DND-41 (cell line): ENCODE measurements at places on chromosomes 1 and 21.

GRCh38 chr1:201169971-201170532 lies 15.8 kb upstream of the TMEM9 start:
- DNase-seq: no peak

- DNase-seq: peak; percentile 80
These were observed 84.4 kb downstream of the NKAIN1 start for GRCh38 chr1:31155216-31155806.

- DNase-seq: no peak
These were observed 94.2 kb downstream of the KCNK1 start for GRCh38 chr1:233707880-233708815.

GRCh38 chr1:203475012-203475981 lies at the start of gene PRELP:
Gene PRELP, plus strand, starts transcription at chr1:203475806. Its CDS starts 7,379 bp downstream, at chr1:203483185.
- no peak for DNase-seq

DNA sequence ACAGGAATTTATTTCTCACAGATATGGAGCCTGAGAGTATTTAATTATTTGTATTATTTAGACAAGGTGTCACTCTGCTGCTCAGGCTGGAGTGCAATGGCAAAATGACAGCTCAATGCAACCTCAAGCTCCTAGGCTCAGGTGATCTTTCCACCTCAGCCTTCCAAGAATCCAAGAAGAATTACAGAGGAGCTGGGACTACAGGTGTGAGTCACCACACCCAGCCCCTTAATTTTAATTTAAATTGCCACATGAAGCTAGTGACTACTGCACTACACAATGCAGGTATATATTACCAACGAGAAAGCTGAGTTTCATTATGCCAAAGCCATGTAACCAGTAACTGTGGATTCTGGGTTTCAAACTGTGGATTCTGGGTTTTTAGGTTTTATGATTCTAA lies 2.1 kb downstream of the KHDC4 start:
- DNase-seq: no peak

DNA sequence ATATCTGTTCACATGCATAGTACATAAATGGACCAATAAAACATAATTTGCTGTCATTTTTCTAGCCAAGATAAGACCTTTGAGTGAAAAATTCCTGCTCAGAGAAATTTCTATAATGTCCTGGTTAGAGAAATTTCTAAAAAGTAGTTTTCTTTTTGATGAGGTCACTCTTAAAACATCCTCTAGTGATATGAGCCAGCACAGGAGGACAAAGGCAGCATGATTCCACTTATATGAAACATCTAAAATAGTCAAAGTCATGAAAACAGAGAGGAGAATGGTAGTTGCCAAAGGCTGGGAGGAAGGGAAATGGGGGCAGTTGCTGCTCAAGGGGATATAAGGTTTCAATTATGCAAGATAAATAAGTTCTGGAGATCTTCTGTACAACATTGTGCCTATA lies 239.4 kb downstream of the BACH1 start:
- DNase-seq: no peak

DNA sequence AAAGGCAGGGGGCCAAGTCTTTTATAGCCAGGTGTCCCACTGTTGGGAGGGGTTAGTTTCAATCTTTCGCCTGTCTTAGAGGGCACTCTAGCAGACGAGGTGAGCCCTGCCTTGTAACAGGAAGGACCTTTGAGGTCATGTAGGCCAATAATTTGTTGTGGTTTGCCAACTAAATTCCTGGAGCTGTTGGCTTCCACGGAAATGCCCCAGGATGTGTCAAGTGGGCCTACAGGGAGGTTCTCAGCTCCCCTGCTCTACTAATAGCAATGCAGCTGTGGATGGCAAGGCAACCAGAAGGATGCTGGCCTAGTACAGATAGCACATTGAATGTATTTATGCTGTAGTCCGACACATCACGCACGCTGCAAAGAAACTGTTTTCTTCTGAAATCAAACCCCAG lies 22.3 kb upstream of the CASQ2 start:
- no peak for DNase-seq

DNA sequence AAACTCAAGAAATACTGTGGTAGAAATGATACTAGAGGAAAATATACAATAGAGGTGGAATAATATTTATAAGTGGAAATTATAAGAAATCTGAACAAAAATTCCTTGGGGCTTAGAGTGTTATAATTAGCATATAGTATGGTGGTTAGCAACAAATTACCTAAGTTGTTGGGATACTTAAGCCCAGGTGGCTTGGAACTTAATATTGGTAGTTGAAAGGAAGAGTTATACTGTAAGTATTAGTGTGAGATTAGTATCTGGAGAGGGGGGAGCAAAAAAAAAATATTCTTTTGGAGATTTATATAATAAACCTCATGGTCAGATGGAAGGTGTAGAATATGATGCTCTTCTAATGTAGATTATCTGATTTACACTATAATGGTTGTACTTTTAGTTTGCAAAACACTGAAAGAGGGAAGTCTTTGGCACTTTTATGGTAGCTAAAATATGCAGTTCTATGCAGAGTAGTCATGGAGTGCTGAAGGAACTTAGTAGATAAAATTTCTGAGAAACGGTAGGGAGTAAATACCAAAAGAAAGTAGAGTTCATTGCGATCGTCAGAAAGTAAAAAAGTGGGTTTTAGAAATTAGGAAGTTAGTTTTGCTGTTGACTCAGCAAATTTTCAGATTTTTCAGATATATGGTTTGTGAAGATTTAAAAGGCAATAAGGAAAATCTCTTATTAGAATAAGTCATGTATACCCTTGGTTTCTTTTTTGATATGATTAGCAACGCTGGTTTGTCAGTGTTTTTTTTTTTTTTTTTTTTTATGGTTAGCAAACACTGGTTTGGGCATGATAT lies 45.7 kb downstream of the MTF2 start:
- no peak for DNase-seq

GRCh38 chr21:14488672-14489204 lies 57.4 kb downstream of the SAMSN1 start:
- DNase-seq: no peak

DNA sequence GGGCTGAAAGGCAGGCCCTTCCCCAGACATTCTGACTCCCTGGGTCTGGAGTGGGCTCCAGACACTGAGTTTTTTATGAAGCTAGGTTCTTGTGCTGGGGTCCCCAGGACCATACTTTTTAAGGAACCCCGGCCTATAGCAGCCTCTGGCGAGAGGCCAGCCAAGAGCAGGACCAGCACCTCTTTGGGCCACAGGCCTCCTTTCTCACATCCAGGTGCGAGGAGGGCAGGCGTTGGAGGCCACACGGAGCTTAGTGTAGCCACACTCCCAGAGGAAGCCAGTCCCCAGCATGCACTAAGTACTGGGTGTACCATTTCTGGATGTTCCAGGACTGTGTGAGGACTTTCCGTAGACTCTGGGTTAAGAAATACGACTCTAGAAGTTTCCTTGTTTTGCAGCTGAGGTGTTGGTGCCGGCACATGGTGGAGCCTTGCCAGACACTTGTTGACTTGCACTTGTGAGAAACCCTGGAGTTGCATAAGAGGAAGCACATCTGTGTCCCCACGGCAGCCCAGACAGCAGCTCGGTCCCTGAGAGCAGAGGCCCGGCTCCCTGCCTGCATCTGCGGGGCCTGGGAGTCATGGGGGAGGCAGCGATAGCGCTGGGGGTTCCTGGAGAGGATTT lies 122.2 kb upstream of the VAMP3 start:
- DNase-seq: no peak

GRCh38 chr1:53311702-53312305 lies 16.1 kb downstream of the LRP8 start:
- DNase-seq: no peak

DNA sequence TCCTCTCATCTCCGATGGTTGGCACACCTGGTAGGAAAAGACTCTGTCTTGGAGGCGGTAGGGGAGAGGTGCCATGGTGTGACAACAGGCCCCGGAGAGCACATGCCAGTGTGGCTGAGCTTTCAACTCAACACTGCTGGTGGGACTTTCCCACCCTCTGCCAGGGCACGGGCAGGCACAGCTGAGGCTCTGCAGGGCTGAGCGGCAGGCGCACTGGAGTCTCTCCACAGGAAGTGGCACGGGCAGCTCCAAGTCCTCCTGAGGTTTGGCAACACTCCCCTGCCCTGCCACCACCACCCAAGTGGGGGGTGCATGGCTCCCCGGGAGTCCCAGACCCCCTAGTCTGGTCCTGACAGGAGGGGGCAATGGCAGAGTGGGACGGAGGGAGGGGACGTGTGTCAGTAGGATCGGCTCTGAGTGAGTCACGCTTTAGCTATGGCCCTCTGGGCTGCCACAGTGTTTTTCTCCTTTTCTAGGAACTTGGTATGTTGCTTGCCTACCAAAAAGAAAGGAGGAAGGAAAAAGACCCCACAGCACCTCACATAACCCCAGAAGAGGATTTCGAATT lies 27.3 kb upstream of the EVA1B start:
- DNase-seq: peak; percentile 33

DNA sequence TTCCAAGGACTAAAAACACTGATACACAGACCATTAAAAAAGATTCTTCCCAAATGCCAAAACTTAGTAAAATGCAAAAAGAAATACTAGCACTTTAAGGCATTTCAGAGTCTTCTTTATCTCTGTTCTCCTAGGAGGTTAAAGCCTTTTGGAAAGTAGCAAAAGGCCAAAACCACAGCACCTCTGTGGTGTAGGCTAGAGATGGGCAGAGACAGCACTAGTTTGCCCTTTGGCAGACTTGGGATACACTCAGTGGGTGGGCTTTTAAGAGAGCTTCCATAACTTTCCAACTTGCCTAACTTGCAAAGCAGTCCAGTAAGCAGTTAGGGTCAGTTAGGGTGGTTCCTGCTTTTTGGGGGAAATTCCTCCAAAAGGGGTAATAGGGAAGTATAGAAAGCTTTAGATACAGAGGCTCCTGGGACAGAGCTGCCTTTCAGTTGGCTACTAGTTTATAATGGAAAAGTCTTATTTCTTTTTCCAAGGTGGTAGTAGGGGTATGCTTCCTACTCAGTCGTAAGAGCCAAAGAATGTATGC lies 17.9 kb upstream of the PTCH2 start:
- DNase-seq: no peak

- no peak for DNase-seq
These were observed 209.6 kb downstream of the GREM2 start for GRCh38 chr1:240402326-240402725.

- DNase-seq: no peak
These were observed 102.1 kb downstream of the XCL2 start for GRCh38 chr1:168441745-168442144.

GRCh38 chr1:43237121-43237520 lies 32.7 kb upstream of the TMEM125 start:
- DNase-seq: no peak

DNA sequence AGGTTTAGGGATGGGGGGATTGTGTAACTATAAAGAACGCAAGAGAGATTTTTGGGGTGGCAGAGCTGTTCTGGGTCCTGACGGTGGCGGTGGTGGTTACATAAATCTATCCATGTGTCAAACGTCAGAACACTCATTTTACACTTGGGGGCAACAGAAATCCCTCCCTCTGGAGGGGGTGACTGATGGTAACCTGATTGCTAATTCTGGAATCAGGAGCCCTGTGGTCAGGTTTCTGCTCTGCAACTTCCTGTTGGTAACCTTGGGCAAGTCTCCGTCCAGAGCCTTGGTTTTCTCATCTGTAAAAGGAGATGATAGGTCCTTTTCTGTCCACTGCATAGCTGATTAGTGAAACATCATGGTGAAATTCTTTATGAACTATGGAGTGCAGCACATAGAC lies 40.9 kb downstream of the ALPL start:
- DNase-seq: no peak

- DNase-seq: no peak
These were observed 88.2 kb downstream of the NFIA start for GRCh38 chr1:61170328-61171238.

DNA sequence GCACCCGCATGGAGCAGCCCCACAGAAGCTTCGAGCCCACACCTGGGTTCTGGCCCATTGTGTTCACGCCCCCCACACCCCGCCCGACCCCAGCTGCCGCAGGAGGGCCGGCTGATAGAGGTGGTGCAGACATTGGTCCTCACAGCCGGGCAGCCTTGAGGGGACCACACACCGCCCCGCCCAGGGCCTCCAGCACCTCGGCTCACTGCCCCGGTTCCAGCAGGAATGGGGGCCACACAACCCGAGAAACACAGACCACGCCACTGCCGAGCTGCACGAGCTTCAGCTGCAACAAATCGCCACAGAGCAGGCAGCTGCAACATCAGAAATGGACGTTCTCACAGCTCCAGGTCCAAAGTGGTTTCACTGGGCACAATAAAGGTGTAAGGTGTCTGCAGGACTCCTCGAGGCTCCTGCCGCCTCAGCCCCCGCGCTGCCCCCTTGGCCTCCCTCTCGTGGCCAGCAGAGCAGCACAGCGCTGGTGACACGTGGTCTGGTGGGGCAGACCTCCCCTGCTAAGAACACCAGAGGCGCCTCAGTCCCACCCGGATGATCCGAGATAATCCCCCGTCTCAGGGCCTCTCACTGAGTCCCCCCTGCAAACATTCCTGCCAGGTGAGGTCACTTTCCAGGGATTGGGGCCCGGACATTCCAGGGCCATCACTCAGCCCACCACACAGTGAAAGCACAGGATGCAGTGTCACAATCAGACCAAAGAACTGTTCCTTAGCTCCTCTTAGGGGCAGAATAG lies 62.3 kb upstream of the ADARB1 start:
- DNase-seq: no peak
